Muscle of arm (tissue), 14 donors: ENCODE measurements at places on chromosomes 5 and 9.

GRCh38 chr5:84301535-84301934, 83.1 kb downstream of the EDIL3 start:
- DNase-seq, result no peak

GRCh38 chr5:59416451-59416850, 477.1 kb downstream of the PDE4D start:
- peak; percentile 25 for DNase-seq

DNA sequence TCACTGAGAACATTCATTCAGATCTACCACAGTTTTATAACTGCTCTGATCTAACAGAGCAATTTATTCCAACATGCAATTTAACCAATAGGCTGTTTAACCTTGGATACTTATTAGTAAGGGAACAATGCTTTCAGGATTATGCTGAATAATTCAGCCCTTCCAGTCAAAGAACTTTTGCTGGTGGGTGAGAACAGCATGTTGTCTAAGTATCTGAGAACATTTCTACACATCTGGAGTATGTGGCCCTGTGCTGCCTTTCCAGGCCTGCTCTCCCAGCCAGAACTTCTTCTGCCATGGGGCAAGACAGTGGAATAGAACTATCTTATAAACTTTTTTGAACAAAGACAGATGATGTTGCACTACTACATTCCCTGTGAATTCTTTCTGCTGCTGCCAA, 55.8 kb downstream of the NFIB start:
- no peak for DNase-seq

- no peak for DNase-seq
Observed at GRCh38 chr9:79812507-79813257, 240.9 kb downstream of the TLE4 start.

GRCh38 chr9:88553350-88553749, 18.4 kb downstream of the NXNL2 start:
- no peak for DNase-seq

- no peak for DNase-seq
Observed at GRCh38 chr9:114098021-114098935, 814 bp downstream of the KIF12 start.

DNA sequence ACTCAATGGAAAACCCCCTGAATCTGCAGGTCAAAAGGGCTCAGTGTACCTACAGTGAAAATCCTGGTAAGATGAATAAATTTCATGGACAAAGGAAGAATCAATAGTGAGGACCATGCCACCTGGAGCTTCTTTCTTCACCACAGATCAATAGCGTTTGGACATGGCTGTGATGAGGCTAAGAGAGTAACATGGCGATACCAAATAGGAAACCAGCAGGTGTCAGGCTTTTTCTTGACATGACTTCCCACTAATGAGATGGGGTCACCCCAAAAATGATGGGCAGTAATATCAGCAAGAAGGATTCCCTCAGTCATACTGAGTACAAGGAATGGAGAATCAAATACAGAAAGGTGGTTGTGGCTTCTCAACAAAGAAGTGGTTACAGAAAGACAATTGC, 208.5 kb upstream of the PLPPR1 start:
- no peak for DNase-seq

DNA sequence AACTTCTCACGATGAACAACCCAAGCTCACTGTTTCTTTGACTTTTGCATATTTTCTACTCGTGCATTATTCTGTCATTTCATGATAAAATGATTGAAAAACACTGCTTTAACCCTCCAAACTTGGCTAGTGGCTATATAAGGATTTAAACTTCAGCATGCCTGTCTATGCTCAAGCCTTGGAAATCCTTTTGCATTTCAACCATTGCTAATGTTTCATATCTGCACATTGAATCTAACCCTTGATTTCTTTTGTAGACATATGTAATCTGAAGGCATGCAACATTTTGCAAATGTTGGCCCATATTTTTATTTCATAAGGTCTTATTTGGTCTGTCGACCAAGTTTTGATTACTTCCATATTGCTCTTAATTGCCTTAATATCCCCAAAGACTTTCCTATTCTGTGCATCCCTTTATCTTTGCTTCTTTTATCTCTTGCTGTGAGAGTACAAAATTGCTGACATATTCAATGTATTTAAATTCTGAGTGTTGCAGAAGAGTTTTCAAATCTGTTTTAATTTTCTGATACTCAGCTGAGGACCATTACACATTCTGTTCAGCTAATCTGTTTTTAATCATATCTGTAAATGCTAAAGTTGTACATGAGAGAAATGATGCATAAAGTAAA, 403.7 kb upstream of the ZNF608 start:
- DNase-seq, result peak; percentile 65

GRCh38 chr5:143800715-143801114, 11.2 kb upstream of the HMHB1 start:
- DNase-seq, result peak; percentile 25

DNA sequence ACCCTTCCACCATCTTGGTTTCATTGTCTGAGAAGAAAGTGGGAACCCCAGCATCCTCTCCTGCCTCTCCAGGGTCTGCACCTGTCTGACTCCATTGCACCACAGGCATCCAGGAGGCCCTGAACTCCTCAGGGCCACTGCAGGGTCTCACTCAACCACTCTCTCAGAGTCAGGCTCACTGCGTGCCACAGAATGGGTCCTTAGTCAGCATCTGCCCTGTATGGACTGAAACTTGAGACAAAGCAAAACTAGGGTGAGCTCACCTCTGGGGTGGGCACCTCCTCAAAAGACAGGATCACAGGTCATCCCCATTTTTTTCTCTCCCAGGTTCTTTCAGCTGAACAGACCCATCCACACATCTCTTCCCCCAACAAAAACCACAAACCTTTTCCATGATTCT, 59.2 kb upstream of the CPEB4 start:
- DNase-seq, result no peak
